Activated T-cell treated with anti-CD3 and anti-CD28 coated beads for 4 hours (primary cell): ENCODE measurements at places on chromosomes 3 and 15.

DNA sequence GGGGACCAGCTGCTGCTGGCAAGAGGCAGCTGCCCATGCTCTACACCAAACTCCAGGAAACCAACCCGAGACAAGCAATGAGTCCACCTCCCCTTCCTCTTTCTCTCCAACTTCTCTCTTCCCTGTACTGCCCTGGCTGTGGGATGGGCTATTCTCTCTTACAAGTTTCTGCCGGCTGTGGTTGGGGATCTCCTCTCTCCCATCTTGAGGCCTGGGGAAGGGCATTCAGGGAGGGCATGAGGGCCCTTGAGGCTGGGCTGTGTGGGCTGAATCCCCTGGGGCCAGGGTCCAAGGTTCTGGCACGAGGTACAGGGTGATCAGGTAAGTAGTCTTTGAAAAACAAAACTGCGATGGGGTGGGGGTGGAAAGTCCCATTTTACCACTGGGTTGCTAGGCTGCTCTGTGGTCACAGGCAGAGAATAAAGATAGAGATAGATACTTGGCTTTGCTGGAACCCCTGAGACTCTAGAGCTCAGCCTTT is 32.3 kb upstream of the CTSH start:
- no peak for DNase-seq

DNA sequence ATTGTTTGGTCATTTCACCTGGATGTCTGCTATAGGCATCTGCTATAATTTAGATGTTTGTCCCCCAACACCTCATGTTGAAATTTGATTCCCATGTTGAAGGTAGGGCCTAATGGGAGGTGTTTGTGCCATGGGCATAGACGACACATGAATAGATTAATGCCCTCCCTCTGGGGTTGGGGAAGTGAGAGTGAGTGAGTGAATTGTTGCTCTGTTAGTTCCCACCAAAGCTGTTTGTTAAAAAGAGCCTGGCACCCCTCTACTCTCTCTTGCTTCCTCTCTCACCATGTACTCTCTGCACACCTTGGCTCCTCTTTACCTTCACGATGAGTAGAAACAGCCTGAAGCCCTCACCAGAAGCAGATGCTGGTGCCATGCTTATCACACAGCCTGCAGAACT is 23.9 kb upstream of the SORD start:
- DNase-seq, result no peak

DNA sequence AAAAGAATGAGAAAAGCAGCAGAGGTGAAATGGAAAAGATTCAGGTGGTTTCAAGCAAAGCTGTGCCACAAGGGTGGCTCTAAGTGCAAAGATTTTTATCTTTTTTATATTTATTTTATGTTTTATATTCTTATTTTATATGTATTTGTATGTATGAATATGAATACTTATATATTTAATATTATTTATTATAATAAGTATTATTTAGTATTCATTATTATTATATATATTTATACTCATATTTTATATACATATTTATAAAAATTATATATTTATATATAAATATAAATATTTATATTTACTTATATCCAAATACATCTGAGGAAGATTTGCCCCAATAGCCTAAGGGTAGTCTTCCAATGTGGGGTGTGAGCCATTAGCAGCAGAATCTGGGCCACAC is 1002.0 kb downstream of the CADM2 start:
- no peak for DNase-seq

- DNase-seq, result no peak
Observed at GRCh38 chr3:122365073-122365472, 18.0 kb downstream of the MIX23 start.

- DNase-seq, result no peak
Observed at GRCh38 chr3:100402891-100403290, 1.6 kb downstream of the LNP1 start.

DNA sequence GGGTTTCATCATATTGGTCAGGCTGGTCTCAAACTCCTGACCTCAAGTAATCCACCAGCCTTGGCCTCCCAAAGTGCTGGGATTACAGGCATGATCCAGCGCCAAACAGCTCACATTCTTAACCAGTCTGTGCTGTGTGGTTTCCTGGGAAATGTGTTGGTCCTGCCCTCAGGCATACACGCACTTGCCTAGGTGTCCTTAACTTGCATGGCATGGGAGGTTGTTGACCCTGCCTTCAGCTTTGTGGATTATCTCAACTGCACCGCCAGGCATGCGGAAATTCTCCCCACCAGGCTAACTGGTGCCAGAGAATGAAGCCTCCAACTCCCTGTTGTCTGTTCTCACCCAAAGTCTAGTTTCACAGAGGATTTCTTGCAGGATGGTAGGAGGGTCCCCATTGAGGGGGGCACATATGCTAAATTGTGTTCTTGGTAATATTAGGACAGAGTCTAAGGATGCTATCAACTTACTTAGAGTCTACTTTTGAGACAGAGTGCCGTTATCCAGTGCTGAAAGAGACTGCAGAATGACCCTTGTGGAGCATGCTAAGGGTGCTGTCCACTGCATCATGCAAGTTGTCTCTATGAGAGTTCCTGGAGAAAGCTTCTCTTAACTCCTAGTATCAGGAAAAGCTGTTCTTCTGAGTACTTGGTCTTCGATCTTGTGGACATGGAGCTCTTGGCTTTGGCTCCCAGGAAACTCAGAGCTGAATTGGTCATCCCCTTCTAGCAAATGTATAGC is 61.6 kb upstream of the EIF1B start:
- no peak for DNase-seq

DNA sequence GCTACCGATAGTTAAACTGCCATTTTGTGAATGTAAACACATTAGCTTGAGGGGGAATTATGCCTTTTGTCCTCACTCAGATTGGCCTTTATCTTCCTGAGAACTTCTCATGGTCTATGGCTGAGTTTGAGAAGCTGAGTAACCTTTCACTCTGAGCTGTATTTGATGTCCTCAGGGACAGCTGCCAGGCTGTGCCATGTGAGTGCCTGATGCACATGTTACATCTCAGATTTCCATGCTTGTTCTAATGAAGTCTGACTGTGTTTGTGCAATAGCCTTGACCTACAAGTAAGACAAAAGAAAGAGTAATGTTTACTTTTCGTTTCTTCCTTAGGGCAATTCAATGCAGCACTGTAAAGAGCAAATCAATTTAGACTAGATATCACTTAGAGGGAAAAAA is 44.1 kb upstream of the ARL6 start:
- no peak for DNase-seq

- no peak for DNase-seq
Observed at GRCh38 chr3:148758303-148758884, 60.7 kb downstream of the AGTR1 start.

- DNase-seq, result no peak
Observed at GRCh38 chr3:8982509-8982908, 19.2 kb upstream of the RAD18 start.

GRCh38 chr3:5186089-5186857 is 1.2 kb upstream of the EDEM1 start:
- no peak for DNase-seq

DNA sequence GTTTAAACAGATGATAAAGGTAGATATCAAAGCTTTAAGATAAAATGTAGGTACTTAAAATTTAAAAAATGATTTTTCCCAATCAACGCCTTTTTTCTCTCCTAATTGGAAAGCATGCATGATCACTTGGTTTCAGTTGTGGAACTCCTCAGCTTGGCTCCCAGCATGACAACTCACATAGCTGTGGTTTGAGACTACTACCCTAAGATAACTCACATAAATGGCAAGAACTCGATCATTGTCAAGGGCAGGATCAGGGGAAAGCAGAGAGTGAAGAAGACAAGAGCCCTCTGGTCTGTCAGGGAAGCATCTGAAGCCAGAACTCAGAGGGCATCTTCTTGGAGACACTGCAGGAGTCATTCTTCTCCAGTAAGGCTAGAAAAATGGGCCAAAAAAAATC is 516.7 kb downstream of the NTRK3 start:
- DNase-seq, result no peak

DNA sequence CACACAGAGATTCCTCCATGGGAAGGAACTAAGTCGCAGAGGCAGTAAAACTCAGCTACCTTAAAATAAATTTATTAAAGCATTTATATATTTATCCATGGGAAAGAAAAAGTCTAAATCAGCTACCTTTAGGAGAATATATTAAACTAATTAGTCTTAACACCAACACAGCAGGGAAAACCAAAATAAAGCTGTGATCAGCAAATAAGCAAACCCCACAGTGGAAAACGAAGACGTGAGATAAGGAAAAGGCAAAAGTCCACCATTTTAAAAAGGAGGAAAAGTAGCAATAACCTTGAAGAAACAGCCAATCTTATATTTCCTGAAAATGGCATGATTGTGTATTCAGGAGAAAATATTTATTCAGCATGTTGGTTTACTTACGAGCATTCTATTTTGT is 473.0 kb upstream of the ROBO2 start:
- no peak for DNase-seq

DNA sequence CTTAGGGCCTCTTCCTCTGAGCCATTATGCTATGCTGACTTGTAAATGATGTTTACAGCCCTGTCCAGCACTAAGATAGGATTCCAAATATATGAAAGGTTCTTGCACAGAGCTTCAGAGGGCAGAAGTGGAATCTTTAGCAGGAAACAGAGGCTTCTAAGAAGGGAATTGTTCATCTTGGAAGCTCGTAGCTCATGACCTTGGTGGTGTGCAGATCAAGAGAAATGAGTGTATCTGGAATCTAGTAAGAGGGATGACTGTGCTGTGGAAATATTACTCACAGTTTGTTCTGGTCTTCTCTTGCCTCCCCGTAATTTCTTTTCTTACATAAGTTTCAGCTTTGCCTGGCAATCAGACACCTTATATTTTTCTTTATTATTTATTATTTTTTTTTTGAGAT is 175.8 kb downstream of the SPATA16 start:
- no peak for DNase-seq

DNA sequence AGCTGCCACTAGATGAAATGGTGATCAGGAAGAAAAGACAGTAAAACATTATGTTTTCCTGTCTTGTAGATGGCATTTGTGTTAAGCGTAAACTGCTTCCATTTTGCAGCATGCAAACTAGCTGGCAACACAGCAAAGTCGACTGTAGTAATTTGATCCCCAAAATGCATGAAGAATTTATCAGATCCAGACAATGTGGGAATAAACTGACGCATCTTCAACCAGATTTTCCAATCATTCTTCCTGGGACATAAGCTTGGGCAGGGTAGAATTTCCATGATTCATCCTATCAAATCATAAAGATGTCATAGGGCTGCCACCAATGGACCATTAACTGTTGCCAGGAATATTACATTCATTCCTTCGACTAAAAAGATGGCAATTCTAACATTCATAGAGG is 260.3 kb downstream of the ERC2 start:
- DNase-seq, result no peak

DNA sequence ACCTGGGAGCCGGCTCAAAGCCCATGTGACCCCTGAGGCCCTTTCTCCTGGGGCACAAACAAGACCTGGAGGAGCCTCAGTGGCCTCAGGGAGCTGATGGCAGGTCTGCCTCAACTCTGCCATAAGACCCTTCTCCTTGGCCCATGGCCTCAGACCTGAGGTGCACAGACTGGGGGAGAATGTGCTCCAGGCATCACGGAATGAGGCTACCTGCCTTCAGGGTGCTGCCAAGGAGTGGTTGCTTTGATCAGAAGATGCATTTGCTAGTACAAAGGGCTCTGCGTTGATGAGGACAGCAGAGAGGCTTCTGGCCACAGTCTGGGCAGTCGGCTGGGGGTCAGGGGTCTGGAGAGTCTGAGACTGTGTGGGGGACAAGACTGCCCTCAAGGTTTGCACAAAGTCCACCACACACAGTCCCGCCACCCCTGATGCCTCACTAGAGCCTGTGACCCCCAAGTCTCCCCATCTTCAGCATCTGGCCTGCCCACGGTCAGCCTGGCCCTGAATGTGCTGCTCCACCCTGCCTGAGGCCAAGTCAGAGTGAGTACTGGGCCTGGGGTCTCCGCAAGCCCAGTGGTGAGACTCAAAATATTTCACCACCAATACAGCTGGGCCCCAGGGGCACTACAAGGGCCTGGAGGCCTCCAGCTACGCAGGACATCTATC is 26.6 kb downstream of the ALDH1L1 start:
- no peak for DNase-seq

- peak; percentile 53 for DNase-seq
Observed at GRCh38 chr15:45179221-45179985, 8.4 kb downstream of the SHF start.

GRCh38 chr3:121295979-121296378 is 249.8 kb downstream of the POLQ start:
- DNase-seq, result no peak

DNA sequence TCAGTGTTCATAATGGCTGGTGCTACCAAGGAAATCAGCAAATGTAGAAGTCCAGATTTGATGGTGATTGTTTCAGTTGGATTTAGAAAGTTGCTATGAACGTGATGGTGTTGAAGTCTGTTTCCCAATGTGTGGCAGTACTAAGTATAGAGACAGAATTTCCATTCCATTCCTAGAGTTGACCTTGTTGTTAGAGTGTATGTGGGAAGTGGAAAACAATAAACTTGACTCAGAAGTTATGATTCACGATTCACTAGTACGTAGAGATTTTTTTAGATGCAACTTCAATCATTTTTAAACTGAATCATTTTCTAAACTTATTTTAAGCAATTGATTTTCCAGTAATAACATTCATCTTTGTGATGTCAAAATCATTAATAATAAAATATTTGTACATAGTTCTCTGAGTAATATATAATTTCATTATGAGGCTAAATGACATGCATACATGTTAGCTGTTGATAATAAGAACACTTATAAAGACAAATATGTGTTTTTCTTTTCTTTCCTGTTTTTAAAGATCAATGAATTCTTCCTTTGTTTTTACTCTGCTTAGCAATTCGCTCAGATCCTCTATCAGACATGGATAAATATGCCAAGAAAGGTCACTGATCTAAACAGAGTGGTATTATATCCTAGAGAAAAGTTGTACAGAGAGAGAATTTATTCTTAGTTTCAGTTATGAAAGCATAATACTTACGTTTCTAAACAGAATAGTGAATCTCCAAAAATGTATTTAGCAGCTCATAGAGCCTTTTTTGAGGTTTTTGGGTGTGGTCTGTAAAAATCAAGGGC is 108.8 kb upstream of the GPR149 start:
- no peak for DNase-seq
